ENCODE measurements at places on chromosomes 2 and 18.

DNA sequence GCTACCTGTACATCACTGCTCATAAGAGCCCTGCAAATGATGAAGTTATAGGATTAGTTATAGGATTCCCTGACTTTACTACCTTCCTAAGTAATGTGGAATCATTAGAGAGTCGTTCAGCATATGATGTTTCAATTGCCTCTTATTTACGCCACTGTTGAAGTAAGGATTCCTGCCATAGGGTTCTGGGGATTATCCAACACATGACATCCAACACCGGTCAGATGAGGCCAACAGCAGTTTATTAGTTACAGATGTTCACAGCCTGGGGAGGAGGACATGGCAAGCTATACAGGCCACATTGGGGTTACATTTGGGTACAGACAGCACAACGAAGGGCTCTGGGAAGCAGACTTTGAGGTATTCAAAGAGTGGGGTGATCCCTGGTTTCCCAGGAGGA lies 134.1 kb upstream of the MC4R start:
- no peak for DNase-seq

- DNase-seq, result no peak
These were observed 107.6 kb upstream of the POU3F3 start for GRCh38 chr2:104746299-104746698.

GRCh38 chr18:48803951-48804855 lies 146.6 kb downstream of the SMAD7 start:
- no peak for DNase-seq

DNA sequence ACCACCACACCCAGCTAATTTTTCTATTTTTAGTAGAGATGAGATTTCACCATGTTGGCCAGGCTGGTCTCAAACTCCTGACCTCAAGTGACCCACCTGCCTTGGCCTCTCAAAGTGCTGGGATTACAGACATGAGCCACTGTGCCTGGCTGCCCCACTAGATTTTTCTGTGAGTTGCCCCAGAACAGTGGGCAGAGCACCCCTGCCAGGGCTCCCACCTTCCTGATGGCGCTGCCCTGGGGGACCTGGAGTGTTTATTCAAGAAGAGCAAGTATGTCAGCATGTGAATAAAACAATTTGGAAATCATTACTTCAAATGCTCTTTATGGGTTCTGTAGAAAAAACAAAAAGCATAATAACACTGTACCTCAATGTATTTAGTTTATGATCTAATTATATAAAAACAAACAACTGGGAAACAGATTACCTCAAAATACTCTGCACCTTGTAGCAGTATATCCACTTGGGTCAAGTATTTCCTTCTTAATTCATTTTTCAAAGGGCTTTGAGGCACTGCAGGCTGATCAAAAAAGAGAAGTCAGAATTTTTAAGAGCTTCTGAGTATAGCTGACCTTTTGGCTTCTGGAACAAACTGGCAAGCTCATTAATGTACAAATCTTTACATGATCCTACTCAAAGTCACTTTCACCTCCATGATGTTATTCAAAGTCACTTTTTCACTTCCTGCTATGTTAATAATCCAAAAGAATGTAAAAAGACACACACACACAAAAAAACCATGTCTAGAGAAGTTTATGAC lies 8.9 kb downstream of the HJURP start:
- DNase-seq, result no peak

- peak; percentile 2 for DNase-seq
These were observed 45.1 kb upstream of the GPC1 start for GRCh38 chr2:240390091-240391073.
